ENCODE measurements at places on chromosomes 6 and 20.
A peak's percentile ranks its signal among the peaks of the same experiment; 100 is the strongest.

GRCh38 chr6:33717934-33718455 lies 6.5 kb upstream of the UQCC2 start:
- no peaks in the 10 kb centered on the region for H3K27me3 ChIP-seq
- no peaks in the 10 kb centered on the region for H3K36me3 ChIP-seq
- no peak for DNase-seq
- H3K27ac ChIP-seq = no peak overlapping the region
- H3K4me3 ChIP-seq = no peak overlapping the region
- peaks cover 16% of the 10 kb centered on the region for H3K4me1 ChIP-seq

- no peaks in the 10 kb centered on the region for H3K27me3 ChIP-seq
- no peak for DNase-seq
- peaks cover 3% of the 10 kb centered on the region for H3K4me1 ChIP-seq
- H3K4me3 ChIP-seq = no peak overlapping the region
- H3K27ac ChIP-seq = no peak overlapping the region
These were observed 306.2 kb upstream of the ZFP64 start for GRCh38 chr20:52497731-52498130.

GRCh38 chr20:21804802-21805201 lies 99.3 kb downstream of the PAX1 start:
- H3K36me3 ChIP-seq = no peaks in the 10 kb centered on the region
- H3K4me1 ChIP-seq = no peaks in the 10 kb centered on the region
- no peak overlapping the region for H3K4me3 ChIP-seq
- H3K27ac ChIP-seq = no peak overlapping the region

DNA sequence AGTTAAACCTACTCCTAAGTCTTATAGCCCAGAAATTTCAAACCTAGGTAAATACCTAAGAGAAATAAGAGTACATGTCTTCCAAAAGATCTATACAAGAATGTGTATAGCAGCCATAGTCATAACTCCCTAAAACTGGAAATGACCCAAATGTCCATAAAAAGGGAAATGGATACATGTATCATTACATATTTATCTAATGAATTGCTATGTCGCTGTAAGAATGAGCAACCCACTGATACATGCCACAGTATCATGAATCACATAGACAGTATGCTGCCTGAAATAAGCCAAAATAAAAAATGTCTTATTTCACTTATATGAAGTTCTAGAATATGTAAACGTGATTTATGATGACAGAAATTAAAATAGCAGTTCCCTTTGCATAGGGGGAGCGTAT lies 679.5 kb downstream of the MAFB start:
- DNase-seq = no peak
- no peaks in the 10 kb centered on the region for H3K4me1 ChIP-seq
- no peaks in the 10 kb centered on the region for H3K36me3 ChIP-seq
- no peak overlapping the region for H3K27ac ChIP-seq
- H3K4me3 ChIP-seq = no peak overlapping the region
- no peaks in the 10 kb centered on the region for H3K27me3 ChIP-seq

GRCh38 chr6:44332585-44332984 lies 9.9 kb upstream of the SPATS1 start:
- no peaks in the 10 kb centered on the region for H3K36me3 ChIP-seq
- DNase-seq = no peak
- H3K4me3 ChIP-seq = no peak overlapping the region
- peaks cover 3% of the 10 kb centered on the region for H3K4me1 ChIP-seq

- no peak overlapping the region for H3K4me3 ChIP-seq
- no peaks in the 10 kb centered on the region for H3K4me1 ChIP-seq
- H3K36me3 ChIP-seq = no peaks in the 10 kb centered on the region
- DNase-seq = no peak
- no peaks in the 10 kb centered on the region for H3K27me3 ChIP-seq
These were observed 110.7 kb downstream of the UNC5CL start for GRCh38 chr6:40928307-40928706.

GRCh38 chr20:4573564-4574355 lies 147.9 kb upstream of the PRND start:
- peaks cover 2% of the 10 kb centered on the region for H3K27me3 ChIP-seq
- H3K4me1 ChIP-seq = no peaks in the 10 kb centered on the region
- no peak overlapping the region for H3K4me3 ChIP-seq
- no peaks in the 10 kb centered on the region for H3K36me3 ChIP-seq
- peak; percentile 68 for DNase-seq

- H3K27ac ChIP-seq = no peak overlapping the region
- H3K4me1 ChIP-seq = peaks cover 8% of the 10 kb centered on the region
These were observed 33.4 kb upstream of the SLC22A1 start for GRCh38 chr6:160088069-160088783.

- H3K4me3 ChIP-seq = no peak overlapping the region
- H3K27ac ChIP-seq = no peak overlapping the region
- no peaks in the 10 kb centered on the region for H3K4me1 ChIP-seq
- H3K36me3 ChIP-seq = no peaks in the 10 kb centered on the region
- H3K27me3 ChIP-seq = peaks cover 1% of the 10 kb centered on the region
These were observed 10.9 kb downstream of the DEFB129 start for GRCh38 chr20:237929-238328.

GRCh38 chr20:17615645-17616479 lies 46.0 kb downstream of the DSTN start:
- no peak for DNase-seq
- peaks cover 36% of the 10 kb centered on the region for H3K4me1 ChIP-seq
- H3K27ac ChIP-seq = no peak overlapping the region
- H3K4me3 ChIP-seq = no peak overlapping the region

DNA sequence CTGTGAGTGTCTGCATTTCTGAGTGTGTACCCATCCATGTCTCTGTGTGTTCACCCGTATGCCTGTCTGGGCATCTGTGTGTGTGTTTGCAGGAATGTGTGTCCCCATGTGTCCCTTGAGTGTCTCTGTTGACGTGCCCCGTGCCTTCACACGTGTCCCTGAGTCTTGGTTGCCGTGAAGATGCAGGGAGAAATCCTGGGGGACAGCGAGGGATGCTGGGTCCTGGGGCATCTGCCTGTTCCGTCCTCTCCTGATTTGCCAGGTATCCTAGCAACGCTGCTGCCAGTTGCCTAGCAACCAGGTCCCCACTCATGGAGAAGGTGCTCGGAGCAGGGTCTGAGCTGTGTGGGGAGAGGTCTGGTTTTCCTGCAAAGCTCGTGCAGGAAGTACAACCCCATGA lies 6.0 kb upstream of the LKAAEAR1 start:
- peaks cover 35% of the 10 kb centered on the region for H3K4me1 ChIP-seq
- H3K4me3 ChIP-seq = no peak overlapping the region
- no peak overlapping the region for H3K27ac ChIP-seq
- peak; percentile 76 for DNase-seq
- no peaks in the 10 kb centered on the region for H3K36me3 ChIP-seq
- no peaks in the 10 kb centered on the region for H3K27me3 ChIP-seq

DNA sequence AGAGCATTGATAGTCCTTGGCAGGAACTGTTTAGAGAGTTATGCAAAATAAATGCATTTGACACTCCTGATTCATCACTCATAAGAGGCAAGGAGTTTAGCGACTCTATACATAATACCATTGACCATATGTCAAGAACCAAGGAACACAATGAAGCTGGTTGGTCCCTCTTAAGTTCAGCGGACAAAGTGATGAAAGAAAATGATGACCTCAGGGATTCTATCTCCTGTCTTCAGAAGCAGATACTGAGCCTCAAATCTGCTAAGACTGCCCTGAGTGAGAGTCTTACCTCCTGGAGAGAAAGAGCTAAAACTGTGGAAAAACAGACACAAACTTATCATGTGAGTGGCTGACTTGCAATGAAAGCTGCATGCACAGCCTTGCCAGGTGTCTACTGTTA lies 9.5 kb upstream of the NKAIN2 start:
- DNase-seq = no peak
- H3K36me3 ChIP-seq = no peaks in the 10 kb centered on the region

DNA sequence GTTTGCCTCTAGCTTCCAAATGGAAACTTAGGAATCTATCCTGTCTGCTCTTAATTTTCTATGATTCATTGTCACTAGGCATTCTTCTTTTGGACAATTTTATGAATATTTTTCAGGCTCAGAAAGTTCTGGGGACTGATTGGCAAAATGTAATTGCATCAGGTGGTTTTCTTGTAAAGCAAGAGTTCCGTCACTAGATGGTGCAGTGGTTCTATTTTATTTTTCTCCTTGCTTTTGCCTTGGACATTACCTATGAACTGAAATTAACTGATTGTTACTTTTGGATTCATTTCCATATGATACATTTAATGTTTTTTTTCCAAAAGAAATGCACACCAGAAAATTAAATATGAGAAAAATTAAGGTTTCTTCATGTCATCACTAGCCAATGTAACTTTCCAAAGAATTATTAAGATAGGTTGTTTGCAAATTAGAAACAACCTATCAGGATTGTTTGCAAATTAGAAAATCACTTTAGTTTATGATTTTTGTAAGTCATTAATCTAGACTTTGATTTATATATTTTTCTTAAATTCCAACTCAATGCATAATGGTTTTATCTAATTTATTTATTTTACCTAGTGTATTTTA lies 48.0 kb downstream of the TMEM170B start:
- H3K4me1 ChIP-seq = peaks cover 6% of the 10 kb centered on the region
- peak; percentile 75 for DNase-seq
- no peak overlapping the region for H3K27ac ChIP-seq
- no peaks in the 10 kb centered on the region for H3K27me3 ChIP-seq
- no peaks in the 10 kb centered on the region for H3K36me3 ChIP-seq

GRCh38 chr20:50580016-50580747 lies 70.0 kb downstream of the PTPN1 start:
- peaks cover 74% of the 10 kb centered on the region for H3K36me3 ChIP-seq
- no peak for DNase-seq
- peaks cover 14% of the 10 kb centered on the region for H3K4me1 ChIP-seq
- H3K27ac ChIP-seq = no peak overlapping the region

GRCh38 chr6:36929607-36930006 lies 24.9 kb upstream of the PI16 start:
- no peak overlapping the region for H3K27ac ChIP-seq
- H3K4me3 ChIP-seq = no peak overlapping the region
- no peaks in the 10 kb centered on the region for H3K27me3 ChIP-seq

DNA sequence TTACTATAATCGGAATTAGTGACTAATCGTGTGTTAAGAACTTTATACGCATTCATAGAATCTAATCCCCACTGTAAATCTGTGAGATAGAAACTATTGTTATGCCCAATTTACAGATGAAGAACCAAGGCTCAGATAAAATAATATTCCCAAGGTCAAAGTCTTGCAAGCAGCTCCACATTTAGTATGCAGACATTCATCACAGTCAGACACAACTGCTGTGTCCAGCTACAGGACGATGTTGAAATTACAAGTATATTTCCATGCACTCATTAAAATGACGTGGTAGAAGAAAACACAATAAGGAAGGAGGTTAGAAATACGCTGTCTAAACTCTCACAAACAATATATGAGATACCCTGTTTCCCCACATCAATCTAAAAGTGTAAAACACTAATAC lies 82.5 kb downstream of the PREX1 start:
- H3K36me3 ChIP-seq = peaks cover 39% of the 10 kb centered on the region
- no peaks in the 10 kb centered on the region for H3K27me3 ChIP-seq
- H3K4me3 ChIP-seq = no peak overlapping the region
- no peak for DNase-seq

- H3K27ac ChIP-seq = no peak overlapping the region
- H3K27me3 ChIP-seq = no peaks in the 10 kb centered on the region
- DNase-seq = no peak
- H3K36me3 ChIP-seq = peaks cover 14% of the 10 kb centered on the region
These were observed 3.9 kb upstream of the CLDN20 start for GRCh38 chr6:155259897-155260296.

DNA sequence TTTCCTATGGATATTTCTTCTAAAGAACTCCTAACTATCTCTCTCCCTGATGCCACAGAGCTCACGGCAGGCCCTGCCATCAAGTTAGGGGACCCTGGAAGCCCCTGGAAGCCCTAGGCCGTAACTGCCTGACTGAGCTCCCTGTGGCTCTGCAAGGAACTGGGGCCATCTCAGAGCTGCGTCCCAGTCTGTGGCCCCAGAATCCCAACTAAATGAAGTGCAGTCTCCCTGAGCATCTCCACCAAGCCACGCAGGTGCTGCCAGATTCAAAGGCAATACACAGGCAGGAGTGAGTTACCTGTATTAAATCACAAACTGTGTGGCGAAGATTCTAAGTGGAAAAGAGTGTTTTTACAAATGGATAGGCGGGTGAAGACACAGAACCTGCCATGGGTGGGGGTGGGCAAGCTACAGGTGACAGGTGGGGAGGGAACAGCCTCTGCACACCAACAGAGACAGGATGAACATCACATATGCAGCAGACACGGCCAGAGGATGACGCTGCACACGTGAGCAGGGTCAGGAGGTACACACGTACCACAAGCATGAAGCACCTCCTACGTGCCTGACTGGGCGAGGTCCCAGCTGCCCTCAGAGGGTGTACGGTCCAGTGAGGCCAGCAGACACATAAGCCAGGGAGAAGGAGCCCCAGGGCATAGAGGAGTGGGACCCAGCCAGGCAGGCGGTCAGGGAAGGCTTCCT lies 358.5 kb downstream of the ZFAND3 start:
- no peak overlapping the region for H3K4me3 ChIP-seq
- no peak overlapping the region for H3K27ac ChIP-seq
- no peaks in the 10 kb centered on the region for H3K27me3 ChIP-seq
- peaks cover 28% of the 10 kb centered on the region for H3K4me1 ChIP-seq

GRCh38 chr6:101961357-101961756 lies 567.8 kb downstream of the GRIK2 start:
- H3K36me3 ChIP-seq = no peaks in the 10 kb centered on the region
- H3K27me3 ChIP-seq = no peaks in the 10 kb centered on the region
- H3K4me1 ChIP-seq = no peaks in the 10 kb centered on the region
- H3K27ac ChIP-seq = no peak overlapping the region
- H3K4me3 ChIP-seq = no peak overlapping the region

- H3K4me3 ChIP-seq = no peak overlapping the region
- H3K4me1 ChIP-seq = peaks cover 3% of the 10 kb centered on the region
- H3K27ac ChIP-seq = no peak overlapping the region
- H3K27me3 ChIP-seq = no peaks in the 10 kb centered on the region
These were observed 250.1 kb downstream of the BCKDHB start for GRCh38 chr6:80356545-80356944.

DNA sequence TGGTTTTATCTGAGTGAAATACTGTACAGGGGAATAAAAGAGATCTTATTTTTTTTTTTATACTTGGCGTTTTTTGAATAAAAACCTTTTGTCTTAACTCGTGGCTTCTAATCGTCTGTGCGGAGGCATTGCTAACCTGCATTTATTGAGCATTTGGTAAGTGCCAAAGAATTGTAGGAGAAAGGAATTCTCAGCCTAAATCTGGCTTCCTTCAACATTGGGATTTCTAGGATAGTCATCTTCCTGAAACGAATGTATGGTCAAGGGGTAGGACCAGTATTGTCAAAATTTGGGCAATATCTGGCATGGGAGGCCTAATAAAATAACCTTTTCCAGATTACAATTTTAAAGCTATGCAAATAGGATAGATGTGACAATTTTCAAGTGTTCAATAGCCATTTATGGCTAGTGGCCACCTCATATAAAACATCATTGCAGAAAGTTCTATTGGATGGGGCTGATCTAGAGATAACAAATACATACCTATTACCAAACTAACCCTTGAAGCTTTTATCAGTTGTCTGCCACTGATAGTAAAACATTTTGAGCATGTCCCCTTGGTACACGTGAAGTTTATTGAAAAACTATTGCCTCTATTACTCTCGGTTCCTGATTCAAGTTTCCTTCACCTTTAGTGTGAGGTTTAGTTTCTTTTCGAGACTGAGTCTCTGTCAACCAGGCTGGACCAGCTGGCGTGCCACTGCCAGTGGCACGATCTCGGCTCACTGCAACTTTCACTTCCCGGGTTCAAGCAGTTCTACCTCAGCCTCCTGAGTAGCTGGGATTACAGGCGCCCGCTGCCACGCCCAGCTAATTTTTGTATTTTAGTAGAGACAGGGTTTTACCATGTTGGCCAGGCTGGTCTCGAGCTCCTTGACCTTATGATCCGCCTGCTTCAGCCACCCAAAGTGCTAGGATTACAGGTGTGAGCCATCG lies 5.6 kb downstream of the PIM1 start:
- no peak overlapping the region for H3K27ac ChIP-seq
- peaks cover 15% of the 10 kb centered on the region for H3K4me1 ChIP-seq
- H3K4me3 ChIP-seq = no peak overlapping the region
- H3K36me3 ChIP-seq = peaks cover 38% of the 10 kb centered on the region
- DNase-seq = no peak
- no peaks in the 10 kb centered on the region for H3K27me3 ChIP-seq
